ENCODE measurements at places on chromosomes 7 and 10.

GRCh38 chr10:63738410-63738809 is 217.2 kb downstream of the REEP3 start:
- no peak for DNase-seq

DNA sequence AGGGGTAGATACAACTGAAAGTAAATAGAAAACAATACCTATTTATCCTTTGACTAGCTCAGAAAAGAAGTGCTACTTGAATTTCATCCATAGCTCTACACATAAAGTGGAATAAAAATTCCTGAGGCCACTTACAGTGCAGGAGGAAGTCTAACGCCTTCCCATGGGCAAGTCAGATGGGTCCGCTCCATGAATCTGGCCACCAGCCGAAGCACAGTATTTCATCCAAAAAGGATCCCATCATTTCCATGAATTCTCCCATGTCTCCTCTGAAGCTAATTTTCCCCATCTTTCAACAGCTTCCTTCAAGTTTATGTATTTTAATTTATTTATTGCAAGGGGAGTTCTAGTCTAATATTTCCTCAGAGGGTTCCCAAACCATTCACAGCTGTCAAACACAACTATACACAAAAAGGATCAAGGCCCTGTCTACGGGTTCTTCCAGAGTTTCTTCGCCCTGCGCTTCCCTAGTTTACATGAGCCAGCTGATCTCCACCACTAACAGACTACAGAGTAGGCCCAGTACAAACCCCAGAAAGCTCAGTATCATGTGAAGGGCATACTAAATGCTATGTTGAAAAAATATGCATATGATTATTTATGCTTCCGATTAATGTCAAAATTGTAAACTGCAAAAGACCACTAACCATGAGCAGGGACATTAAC is 184.7 kb downstream of the DOCK4 start:
- DNase-seq: no peak

DNA sequence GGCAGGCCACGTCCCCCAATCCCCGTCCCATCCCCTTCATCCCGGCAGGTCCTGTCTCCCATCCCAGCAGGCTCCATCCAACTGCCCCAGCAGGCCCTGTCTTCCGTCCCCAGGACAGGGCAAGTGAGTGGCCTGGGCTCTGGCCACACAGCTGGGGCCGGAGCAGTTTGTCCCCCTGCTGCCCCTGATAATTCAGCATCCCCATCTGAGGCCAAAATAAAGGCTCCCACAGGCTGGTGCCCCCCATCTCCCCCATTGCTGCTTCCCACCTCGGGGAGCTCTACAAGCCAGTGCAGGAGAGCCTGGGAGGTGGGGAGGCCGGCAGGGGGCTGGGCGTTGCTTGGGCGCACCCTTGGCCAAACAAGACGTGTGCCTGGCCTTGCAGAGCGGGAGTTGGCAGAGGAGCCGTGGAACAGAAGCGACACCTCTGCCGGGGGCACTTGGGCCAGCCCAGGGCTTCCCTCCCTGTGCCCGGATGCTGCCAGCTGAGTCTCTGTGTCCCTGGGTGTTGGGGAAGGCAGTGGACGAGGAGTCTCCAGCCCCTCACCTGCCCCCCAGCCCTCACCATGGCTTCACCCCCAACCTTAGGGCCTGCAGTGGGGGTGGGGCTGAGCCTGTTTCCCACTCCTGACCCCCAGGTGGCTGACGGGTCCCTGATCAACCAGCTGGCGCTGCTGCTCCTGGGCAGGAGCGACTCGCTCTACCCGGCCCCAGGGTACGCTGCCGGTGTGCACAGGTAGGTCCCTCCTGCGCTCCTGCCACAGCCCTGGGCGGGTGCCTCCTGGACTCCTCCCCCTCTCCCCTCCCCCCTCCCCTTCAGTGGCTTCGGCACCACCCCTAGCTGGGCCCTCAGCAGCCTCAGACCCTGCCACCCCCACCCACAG is 14.0 kb downstream of the AP5Z1 start:
- no peak for DNase-seq

DNA sequence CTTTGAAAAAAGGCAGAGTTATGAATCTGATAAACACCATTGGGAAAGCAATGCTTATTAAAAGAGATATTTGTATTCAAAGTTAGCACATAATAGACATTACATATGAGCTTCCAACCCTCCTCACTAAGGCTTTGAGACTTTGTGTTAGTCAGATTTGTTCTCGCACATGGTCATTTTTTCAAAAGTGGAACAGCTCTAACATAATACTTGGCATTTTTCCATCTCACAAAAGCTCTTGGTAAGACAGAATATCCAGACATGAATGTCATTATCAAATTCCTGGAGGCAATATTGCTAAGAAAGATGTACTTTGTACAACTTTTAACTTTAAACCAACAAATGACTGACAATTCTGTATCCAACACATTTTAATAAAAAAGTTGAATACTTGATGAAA is 292.4 kb upstream of the SMIM30 start:
- no peak for DNase-seq

DNA sequence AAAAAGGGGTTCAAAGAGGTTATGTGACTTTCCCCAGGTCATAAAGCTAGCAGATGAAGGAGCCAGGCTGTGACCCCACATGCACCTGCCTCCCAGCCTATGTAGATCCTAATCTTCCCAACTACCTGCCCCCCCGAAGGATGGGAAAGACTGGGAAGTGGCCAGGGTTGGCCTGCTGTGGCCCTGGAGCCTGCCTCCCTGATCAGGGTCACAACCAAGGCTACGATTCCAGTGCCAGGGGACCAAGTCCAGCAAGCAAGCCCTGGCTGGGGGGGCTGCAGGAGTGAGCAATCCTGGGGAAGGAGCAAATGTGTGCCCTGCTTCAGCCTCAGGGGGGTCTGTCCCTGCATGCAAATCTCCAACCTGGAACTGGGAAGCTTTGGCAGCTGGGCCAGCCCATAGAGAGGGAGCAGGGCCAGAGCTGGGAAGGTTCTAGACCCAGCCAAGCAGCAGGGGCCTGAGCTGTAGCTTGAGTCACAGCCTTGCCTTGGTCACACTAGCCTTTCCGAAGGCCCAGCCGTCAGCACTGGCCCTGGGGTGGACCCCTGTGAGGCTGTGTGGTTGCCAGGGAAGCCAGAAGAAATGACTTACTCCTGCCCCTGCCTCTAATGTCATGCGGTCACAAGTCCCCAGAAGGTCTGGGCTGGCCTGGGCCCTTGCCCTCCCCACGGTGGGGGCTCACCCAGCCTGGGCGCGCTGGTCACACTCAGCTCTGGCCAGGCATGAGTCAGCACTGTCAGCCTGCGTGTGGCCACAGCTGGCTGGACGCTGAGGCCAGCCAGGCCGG is 96.4 kb upstream of the ZMIZ1 start:
- no peak for DNase-seq

DNA sequence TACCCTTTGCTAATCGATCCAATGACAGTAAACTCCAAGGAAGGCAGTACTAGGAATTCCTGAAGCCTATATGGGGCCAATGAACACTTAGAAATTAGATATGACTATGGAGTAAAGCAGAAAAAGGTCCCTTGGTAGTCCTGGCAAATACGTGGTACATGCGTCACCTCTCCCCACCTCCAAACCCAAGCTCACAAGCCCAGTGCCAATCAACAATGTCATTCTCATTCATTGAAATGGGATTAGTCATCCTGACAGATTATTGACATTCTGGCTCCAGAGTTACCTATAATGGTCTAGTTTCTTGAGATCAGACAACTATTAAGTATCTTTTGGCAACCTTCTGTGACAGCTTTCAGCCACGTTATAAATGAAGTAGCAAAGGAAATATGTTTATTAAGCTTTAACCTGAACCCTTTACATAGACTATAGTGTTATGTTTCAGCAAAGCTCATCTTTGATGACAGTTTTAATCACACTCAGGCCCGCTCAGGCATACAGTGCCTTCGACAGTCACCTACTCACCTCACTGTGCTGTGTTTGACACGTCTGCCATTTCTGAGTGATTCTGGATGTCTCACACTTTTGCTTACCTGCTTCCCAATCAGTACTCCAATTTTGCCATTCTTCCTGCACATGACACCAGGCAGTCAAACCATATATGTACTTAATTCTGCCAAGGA is 69.6 kb upstream of the ADO start:
- DNase-seq: no peak

GRCh38 chr10:77103213-77103612 is 534.4 kb downstream of the KCNMA1 start:
- DNase-seq: no peak
